ENCODE measurements at places on chromosomes 13 and 19.

- DNase-seq = no peak
Observed at GRCh38 chr13:28204690-28205443, 66.5 kb downstream of the PAN3 start.

- DNase-seq = no peak
Observed at GRCh38 chr13:45623516-45624090, 8.1 kb upstream of the ERICH6B start.

GRCh38 chr13:80217614-80218456 lies 123.1 kb downstream of the SPRY2 start:
- no peak for DNase-seq

DNA sequence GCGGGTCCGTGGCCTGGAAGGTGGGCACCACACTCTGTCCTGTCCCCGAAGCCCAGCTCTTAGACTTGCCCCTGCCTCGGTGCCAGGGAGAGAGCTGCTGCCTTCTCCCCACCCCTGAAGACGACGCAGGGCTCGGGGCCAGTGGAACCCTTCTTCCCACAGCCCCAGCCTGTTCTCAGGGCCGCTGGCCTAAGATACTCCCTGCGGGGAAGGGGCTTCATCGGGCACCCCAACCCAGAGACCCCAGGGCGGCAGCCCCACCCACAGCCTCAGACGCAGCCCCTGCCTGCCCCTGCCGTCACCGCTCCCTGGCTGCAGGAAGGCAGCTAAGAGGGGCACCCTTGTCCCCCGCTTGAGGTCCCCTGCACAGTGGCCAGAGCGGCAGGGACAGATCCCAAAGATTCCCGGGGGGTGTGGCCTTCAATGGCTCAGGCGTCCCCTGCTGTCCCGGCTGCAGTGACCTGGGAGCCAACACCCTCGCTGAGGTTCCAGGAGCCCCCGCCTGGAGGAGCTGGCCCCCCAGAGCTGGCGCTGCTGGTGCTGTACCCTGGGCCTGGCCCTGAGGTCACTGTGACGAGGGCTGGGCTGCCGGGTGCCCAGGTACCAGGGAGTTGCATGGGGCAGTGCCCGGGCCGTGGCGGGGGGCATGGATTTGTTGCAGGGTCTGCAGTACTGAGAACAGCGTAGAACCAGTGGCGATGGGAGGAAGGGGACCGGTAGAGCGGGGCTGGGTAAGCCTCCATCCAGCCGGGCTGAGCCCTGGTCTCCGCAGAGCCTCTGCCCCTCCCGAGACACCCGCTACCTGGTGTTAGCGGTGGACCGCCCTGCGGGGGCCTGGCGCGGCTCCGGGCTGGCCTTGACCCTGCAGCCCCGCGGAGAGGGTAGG lies 1.0 kb downstream of the AMH start:
- no peak for DNase-seq

DNA sequence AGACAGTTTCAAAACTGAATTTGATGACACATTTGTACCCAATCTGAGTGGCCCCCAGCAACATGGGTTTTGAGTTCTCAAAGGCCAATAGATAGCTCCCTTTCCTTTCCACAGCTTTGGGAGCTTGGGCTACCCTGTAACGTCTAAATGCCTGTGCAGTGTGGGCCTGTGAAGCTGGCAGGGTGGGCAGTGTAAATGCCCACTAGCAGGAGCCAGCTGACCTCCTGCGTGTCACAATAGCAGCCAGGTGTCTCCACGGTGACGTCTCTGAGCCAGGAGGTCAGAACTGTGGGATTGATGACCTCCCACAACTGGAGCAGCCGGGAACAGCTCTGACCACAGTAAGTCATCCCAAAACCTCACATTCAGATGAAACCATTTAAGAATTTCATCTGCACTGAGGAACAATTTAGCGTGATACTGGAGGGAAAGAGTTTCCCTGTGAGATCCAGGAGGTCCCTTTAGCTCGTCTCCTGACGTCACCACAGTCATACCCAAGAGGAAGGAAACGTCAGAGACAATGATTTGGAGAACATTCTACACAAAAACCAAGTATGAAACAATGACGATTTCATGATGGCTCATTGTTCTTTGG lies at the start of gene IPO5:
TSS of gene IPO5 (plus strand) at position 300 of the 595 bp plus-strand sequence. CDS start 23,022 bp downstream, outside the sequence.
- no peak for DNase-seq

- no peak for DNase-seq
Observed at GRCh38 chr13:33761740-33762139, 56.2 kb upstream of the RFC3 start.

GRCh38 chr13:45055902-45056648 lies 64.2 kb upstream of the GTF2F2 start:
- DNase-seq = no peak

DNA sequence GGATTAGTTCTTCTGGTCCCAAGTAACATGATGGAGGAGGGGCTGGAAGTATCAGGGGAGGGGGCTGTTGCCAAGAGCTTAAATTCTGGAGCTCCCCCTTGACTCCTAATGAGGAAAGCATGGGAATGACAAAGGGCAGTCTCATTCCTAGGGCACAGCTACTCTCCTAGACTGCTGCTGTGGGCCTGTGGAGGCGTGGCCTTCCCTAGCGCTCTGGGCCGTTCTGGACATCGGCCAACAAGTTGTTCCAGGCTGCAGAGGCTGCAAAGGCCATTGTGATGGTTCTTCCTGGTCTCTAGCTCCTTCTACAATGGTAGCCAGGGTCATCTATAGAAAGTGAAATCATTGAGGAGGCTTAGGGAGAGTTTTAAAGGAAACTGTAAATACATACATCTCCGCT lies 916.6 kb downstream of the DIAPH3 start:
- no peak for DNase-seq

DNA sequence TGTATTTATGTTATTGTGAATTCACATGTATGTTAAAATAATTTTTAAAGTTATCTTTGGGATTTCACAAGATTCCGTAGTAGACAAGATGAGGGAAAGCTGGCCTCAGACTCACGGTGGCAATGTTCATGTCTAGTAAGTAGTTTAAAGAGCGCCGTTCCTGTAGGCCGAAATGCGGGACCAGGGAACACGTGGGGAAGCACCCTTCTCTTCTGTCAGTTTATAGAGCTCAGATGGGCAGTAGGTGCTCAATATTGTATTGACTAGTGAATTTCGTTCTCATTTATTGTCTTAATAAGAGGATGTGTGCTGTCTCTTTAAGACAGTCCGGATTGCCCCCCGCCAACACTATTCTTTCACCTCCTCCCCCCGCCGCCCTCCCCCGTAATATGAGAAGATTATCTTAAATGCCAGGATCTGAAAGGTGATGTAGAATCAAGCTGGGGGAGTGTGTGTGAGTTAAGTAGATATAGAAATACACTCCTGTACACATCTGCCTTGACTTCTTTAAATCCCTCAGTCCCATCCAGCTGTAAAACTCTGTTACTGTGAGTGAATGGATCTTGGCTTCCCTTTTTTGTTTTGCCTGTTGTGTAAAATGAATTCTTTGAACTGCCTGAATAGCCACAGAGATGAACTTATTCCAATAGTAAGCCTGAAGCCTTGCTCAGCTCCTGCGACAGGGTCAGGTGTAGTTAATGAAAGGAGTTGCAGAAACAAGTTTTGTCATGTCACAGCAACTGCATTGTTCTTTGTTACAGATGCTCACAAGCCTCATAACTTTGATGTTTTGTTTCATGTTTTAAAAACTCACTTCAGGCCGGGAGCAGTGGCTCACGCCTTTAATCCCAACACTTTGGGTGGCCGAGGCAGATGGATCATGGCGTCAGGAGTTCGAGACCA lies 1.3 kb downstream of the LAMP1 start:
- no peak for DNase-seq

GRCh38 chr13:110418944-110419343 lies 111.9 kb downstream of the COL4A2 start:
- DNase-seq = no peak

DNA sequence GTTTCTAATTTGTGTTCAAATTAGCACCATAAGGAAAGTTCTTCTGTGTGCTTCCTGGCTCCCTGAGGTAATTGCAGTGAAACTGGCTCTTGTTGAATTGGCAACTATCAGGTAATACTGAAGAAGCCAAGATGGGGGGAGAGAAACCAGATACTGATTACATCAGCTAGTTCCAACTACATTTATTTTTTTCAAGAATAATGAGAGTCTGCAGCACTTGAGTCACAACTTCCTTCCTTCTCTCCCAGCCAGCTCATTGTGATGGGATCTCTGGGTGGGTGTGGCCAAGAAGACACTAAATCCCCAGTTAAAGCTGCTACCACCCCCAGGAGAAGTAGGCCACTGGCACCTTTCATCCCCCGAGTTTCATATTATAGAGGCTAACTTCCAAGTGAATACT lies 100.7 kb upstream of the RXFP2 start:
- no peak for DNase-seq

- no peak for DNase-seq
Observed at GRCh38 chr13:42574011-42574410, at the start of gene TNFSF11. TNFSF11 (plus strand) TSS chr13:42574152; CDS start chr13:42574304, 152 bp downstream.

DNA sequence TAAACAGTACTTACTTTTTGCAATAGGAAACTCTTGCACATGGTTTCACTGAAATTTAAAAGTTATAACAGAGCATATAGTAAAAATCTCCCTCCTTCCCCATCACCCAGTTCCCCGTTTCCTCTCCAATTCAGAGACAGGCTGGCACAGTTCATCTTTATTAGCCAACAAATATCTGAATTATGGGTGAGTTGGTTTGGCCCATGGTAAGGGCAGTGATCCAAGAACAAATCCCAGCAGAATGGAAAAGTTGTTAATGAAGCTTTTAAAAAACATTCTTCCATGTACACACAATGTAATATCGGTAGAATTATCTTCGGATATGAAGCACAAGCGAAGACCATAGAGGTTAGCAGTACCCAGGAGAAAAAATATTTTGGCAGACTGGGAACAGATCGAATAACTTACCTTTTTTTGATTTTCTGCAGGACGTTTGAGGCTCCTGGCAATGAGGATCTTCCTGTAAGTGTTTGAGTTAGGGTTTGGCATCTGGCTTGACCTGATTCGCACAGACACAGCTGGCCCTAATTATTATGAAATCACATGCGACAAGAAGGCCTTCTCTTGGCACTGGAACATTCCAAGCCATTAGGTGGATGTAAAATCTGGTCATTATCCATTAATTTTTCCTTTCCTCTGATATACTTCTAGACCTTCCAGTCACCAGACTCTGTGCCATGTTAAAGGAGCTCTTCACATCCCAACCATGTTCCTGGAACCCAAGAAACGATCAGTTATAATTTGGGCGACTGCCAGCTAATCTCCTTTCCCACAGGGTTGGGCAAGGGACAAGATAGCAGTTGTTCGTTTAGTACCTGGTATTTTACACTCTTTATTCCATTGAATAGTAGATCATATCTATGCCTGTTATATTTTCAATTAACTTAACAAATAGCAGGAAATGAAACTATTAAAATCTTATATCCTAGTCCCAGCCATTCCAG lies 139.4 kb upstream of the TSC22D1 start:
- DNase-seq = no peak

- no peak for DNase-seq
Observed at GRCh38 chr13:113888701-113889330, 24.9 kb upstream of the GAS6 start.

- no peak for DNase-seq
Observed at GRCh38 chr13:81207636-81208035, 866.7 kb upstream of the SPRY2 start.

DNA sequence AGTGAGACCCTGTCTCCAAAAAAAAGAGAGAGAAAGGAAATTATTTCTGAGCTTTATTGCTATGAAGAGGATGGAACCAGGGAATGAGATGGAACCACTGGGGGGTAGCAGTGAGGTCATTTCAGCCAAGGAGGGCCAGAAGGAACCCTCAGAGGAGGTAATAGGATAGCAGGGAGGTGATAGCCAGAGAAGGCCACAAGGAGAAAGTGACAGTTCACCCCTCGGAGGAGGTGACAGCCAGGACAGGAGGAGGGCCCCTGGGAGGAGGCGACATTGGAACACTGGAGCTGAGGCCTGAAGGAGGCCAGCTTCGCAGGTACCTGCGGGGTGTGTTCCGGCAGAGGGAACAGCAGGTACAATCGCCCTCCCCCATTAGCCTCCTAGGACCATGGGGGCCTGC lies 675 bp upstream of the PGPEP1 start:
- DNase-seq = no peak

- no peak for DNase-seq
Observed at GRCh38 chr13:90414691-90415596, 932.5 kb upstream of the MIR17HG start.

- no peak for DNase-seq
Observed at GRCh38 chr19:6048348-6048747, 62.0 kb downstream of the RFX2 start.

- no peak for DNase-seq
Observed at GRCh38 chr19:9966448-9966847, 30.1 kb upstream of the OLFM2 start.

DNA sequence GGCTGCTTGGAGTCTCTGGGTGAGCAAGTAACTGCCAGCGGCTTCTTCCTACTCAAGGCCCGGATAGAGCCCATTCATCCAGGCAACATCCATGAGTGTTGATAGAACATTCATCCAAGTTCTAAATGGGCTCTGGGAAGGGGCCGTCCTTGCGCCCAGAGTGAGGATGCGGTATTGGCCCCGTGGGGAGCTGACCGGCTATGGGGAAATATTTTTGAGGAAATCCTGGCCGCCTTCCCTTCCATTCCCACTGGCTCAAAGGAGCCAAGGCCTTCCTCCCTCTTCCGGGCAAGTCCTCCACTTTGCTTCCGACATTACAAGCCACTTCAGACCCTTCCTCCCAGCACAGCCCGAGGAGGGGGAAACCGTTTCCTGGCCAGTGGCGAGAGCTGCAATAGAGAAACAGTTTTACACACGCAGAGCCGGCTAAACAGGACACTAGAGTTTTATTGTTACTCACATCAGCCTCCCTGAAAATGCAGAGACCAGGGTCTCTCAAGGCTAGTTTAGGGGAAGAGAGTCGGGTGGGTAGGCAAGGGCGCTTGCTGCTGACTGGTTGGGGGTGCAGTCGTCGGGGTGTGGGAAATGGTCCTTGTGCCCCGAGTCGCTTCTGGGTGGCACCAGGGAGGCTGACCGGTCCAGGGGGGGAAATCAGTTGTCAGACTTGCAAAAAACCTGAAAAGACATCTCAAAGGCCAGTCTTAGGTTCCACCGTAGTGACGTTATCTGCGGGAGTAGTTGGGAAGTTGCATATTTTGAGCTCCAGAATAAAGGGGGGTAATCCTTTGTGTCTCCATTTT lies 37.5 kb downstream of the C13orf46 start:
- no peak for DNase-seq

GRCh38 chr13:68846663-68847062 lies 1261.0 kb upstream of the ATXN8OS start:
- DNase-seq = no peak

- DNase-seq = no peak
Observed at GRCh38 chr13:31843044-31843443, 103.7 kb downstream of the RXFP2 start.

DNA sequence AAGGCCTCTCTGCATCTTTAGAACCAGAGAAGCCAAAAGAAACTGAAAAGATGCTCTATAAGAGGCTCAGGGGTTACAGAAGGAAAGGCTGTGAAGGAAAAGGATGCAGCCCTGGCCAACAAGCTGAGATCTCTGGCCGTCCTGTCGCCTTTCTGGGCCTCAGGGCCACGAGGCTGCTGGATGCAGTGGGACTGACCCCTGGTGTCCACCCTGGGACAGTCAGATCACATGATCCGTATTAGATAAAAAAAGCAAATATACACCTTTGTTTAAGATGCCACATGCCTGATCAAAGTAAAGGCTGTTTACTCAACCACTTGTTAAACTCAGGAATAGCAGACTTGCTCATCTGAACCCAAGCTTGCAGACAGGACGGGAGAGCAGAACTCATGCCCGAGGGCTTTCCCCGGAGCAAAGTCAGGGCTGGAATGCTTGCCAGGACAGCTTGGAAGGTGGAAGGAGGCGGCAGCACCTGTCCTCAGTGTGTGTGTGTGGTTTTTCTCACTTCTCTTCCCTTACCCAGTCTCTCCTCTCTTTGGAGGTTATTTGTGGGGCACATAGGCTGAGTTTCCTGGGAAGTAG lies 206.5 kb upstream of the TSHZ3 start:
- no peak for DNase-seq

Data from brain (organoid and tissue), 16 donors.